ENCODE measurements at places on chromosomes 2 and 18. TPM values are rescaled to one million over a fixed set of nuclear protein-coding genes. Genes with fewer than 3 reads are reported as not detected.

Gene PLGLB1
- not detected for polyA plus RNA-seq

Gene FSHR
- not detected for polyA plus RNA-seq

Gene CCDC148
- 0.48 TPM for polyA plus RNA-seq

Gene TMEM247
- polyA plus RNA-seq: 6.8 TPM

Gene MYCN
- polyA plus RNA-seq: not detected

Gene PIEZO2
- polyA plus RNA-seq: 1.5 TPM

Gene IL1RN
- polyA plus RNA-seq: not detected

Gene CYP27A1
- polyA plus RNA-seq: not detected

Gene SPATA3
- not detected for polyA plus RNA-seq

DNA sequence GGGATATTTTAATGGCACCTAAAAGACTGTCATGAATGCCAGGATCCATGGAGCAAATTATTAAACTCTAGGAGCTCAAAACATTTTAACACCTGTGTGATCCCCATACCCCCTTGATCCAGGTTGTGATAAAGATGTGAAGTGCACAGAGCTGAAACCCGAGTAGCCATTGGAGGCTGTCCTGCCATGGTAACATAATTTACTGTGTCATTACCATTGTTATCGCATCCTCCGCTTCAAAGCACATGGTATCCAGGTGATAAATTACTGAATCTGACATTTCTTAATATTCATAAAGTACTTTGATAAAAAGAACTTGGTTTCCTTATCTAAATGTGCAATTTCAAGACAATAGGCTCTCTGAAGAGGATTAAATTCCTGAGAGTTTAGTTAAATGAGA, 109.3 kb downstream of the CHST9 start:
- no peak for DNase-seq

- DNase-seq: no peak
Observed at GRCh38 chr2:137051778-137052398, 286.5 kb downstream of the THSD7B start.

GRCh38 chr2:7190587-7191324, 273.5 kb downstream of the RNF144A start:
- no peak for DNase-seq

GRCh38 chr2:240913810-240914644, 7.9 kb downstream of the CROCC2 start:
- peak; percentile 78 for DNase-seq

DNA sequence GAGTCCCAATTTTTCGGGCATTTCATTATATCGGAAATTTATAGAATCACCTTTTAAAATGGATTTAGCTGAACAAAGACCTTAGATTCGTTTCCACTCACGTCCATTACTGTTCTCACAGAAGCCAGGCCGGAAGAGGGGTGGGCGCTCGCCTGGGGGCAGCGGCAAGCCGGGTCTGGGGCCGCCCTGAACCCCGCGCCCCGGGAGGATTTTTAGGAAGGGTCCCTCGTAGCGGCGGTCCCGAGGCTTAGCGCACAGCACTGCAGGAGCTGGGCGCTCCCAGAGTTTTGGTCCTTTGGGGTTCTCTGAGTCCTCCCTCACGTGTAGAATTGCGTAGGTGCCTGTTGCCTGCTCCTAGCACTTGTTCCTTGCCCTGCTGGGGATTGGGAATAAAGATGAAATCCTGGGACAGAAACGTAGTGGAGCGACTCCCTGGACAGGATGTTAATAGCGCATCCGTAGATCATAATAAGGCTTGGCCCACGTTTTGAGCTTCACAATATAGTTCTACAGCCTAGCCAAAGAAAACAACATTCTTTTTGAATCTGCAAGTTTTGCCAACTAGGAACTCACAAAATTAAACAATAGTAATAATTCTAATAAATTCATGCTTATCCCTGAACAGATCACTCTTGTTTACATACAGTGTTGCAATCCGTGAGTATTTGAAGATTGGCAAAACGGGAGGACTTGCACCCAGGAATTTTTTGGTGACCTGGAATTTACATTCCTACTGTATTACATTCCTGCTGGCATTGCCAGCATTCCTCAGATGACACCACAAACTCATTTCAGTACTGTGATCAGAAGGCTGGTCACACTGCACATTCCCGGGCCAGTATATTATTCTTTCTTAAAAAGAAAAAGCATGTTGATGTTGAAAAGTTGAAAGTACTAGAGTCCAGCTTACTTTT, 875 bp downstream of the C18orf63 start:
- no peak for DNase-seq

DNA sequence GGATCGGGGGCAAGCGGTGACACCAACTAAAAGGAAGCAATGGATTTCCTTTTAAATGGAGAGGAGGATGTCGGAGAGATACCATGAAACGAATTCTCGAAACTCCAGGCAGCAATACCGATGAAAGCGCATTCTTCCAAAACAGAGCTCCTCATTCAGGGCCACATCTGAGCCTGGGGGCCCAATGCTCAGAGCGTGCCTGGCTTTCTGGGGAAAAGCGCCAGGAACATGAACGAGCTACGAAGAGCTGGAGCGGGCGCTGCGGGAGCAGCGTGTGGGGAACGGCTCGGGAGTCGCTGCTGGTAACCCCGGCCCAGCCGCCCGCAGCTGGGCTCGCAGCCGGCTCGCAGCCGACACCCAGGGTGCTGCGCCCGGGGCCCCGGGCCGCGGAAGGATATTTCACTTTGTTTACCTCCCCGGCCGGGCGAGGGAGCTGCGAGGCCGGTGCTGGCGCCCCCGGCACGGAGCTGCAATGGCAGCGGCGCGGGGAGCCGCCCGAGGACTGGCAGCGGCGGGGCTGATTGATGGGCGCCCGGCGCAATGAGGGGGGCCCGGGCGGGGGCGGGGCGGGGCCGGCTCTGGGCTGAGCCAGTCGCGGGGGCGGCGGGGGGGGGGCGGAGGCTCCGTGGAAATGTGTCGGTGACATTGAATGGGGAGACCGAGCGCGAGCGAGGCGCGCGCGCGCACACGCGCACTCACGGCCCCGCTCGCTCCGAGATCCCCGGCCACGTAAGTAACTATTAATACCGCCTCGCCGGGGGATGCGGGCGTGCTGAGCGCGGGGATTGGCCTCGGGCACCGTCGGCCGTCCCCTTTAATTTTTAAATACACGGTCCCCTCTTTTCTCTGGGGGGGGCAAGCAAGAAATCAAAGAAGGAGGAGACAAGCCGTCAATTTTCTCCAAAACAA, at the start of gene TRIB2:
Gene TRIB2 (plus strand): TSS at position 655 of the 909 bp plus-strand sequence. CDS start 1,372 bp downstream, outside the sequence.
- DNase-seq: peak; percentile 88

GRCh38 chr2:10012963-10013461, 30.3 kb upstream of the KLF11 start:
- DNase-seq: no peak

DNA sequence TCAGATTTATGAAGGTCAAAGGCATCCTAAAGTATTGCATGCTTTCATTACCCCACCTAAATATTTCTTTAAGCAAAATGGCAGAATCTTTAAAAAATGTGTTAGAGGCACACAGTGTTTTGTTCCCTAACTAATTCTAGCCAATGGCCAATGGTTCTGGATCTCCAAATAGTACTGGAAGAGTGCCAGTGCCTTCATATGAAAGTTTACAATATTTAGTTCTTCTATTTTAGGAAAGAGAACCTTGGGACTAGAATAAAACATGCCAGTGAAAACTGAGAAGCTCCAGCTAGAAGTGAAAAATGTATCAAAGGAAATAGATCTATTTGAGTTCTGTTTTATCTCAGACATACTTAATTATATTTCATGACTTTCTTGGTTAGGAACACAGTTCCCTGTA, 37.1 kb downstream of the TACR1 start:
- no peak for DNase-seq

- DNase-seq: no peak
Observed at GRCh38 chr18:13265008-13265910, 46.7 kb downstream of the LDLRAD4 start.

DNA sequence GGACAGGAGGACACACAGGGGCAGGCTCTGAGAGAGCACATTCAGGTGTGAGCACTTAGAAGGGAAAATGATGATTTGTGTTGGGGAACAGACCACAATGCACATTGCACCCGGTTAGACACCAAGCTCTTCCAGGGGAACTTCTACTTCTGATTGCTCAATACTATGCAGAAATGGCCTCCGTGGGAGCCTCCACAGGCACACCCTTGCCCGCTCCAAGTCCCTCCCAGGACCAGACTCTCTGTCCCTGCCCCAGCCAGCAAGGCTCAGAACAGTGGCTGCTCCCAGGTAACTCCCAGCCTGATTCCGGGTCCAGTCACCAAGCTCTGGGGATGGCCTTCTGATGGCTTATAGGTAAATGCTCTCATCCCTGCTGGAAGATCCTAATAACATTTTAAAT, 56.2 kb downstream of the BCL2L11 start:
- no peak for DNase-seq

DNA sequence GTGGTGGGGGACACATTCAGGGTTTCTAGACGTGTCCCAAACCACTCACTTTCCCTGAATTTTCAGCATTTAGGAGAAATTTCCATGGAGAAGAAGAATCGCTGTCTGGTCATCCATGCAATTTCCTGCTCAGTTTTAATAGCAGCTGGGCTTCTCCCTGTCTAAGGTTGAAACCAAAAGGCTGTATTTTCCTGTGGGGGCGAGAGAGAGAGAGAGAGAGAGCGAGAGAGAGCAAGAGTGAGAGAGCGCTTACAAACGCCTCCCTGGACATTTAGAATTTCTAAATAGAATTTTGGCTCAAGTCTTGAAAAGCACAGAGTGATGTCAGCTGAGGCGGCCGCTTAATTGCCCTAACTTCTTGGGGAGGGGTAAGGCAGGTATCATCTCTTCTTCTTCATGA, 110.8 kb downstream of the SETBP1 start:
- no peak for DNase-seq

DNA sequence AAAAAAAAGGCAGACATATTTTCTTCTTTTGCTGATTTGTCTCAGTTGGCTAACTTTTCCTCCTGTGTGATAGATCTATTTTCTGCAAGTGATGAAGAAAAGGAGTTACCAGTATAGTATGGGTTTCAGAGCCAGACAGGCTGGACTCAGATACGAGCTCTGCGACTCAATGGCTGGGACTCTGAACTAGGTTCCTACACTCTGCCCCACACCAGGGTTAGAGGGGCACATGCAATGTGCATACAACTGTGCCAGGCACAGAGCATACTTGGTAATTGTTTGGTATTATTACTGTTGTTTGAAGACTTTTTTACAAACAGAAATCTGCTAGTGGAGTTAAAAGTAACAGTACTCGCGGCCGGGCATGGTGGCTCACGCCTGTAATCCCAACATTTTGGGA, 21.8 kb downstream of the RNF149 start:
- DNase-seq: no peak

- no peak for DNase-seq
Observed at GRCh38 chr2:19228715-19229114, 129.7 kb downstream of the OSR1 start.
